GM23248 (cell line): ENCODE measurements at places on chromosomes 4 and X.

DNA sequence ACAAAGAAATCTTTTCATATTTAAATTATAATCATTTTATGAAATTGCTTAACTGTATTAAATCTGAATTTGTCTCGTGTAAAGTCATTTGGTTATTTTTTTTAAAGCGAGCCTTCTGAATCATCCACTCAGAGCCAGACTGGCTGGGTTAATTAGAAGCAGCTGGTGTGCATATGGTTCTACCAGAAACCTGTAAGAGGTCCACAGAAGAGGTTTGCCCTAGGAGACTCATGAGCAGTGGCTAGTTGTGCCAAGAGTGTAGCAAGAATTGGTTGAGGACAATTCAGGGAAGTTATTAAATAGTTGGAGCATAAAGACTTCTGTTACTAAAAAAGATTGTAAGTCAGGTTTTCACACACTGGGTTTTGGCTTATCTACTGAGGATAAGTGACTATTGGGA is 267.4 kb downstream of the IL1RAPL2 start:
- no peak overlapping the region for H3K4me3 ChIP-seq
- no peaks in the 10 kb centered on the region for H3K4me1 ChIP-seq
- no peak overlapping the region for H3K27ac ChIP-seq
- no peaks in the 10 kb centered on the region for H3K27me3 ChIP-seq

GRCh38 chrX:119784747-119785446 is 6.5 kb downstream of the RPL39 start:
- H3K27me3 ChIP-seq: no peaks in the 10 kb centered on the region
- no peak overlapping the region for H3K27ac ChIP-seq
- peaks cover 20% of the 10 kb centered on the region for H3K36me3 ChIP-seq
- no peak overlapping the region for H3K4me3 ChIP-seq
- H3K4me1 ChIP-seq: peaks cover 15% of the 10 kb centered on the region; the same call in 1 of the 2 replicates
- peak; percentile 35 for DNase-seq

GRCh38 chr4:187059021-187059420 is 335.4 kb upstream of the FAT1 start:
- no peak overlapping the region for H3K4me3 ChIP-seq
- no peak overlapping the region for H3K27ac ChIP-seq
- no peak for DNase-seq
- no peaks in the 10 kb centered on the region for H3K27me3 ChIP-seq
- no peaks in the 10 kb centered on the region for H3K4me1 ChIP-seq

- no peak overlapping the region for H3K27ac ChIP-seq
- no peaks in the 10 kb centered on the region for H3K36me3 ChIP-seq
- H3K27me3 ChIP-seq: no peaks in the 10 kb centered on the region
- peaks cover 14% of the 10 kb centered on the region; the same call in 1 of the 2 replicates for H3K4me1 ChIP-seq
- H3K4me3 ChIP-seq: no peak overlapping the region
Observed at GRCh38 chr4:3303923-3304710, 11.3 kb downstream of the RGS12 start.

DNA sequence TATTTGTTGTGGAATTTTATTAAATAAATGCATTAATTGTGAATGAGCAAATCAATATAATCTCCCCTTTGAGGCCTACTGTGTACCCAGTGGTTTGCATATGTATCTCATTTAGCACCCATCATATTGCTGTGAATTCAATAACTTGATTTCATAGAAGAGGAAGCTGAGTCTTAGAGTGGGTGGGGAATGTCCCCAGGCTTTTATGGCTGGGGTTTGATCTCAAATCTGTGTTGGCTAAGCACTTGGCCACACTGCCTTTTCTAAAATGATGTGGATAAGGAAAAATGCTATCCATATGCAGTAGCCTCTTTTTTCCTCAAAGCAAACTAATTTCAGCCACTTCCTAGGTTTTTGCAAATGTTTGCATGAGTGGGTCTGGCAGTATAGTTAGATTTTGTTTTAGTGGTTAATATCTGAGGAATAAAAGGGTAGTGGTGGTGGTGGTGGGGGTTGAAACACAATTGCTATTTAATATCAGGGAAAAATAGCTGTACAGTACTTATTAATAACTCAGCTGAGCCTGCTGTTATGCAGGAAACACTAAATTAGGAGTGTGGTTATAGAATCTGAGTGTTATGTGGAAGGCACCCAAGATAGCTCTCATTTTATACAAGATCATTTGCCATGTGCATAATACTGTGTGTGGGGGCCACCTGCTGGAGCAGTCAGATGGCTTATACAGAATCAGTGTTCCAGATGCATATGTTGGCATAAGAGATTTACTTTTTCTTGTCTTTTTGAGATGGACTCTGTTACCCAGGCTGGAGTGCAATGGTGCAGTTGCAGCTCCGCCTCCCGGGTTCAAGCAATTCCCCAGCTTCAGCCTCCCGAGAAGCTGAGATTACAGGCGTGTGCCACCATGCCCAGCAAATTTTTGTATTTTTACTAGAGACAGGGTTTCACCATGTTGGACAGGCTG is 108.0 kb downstream of the TMEM131L start:
- DNase-seq: peak; percentile 87
- H3K4me1 ChIP-seq: peaks cover 9% of the 10 kb centered on the region
- no peaks in the 10 kb centered on the region for H3K27me3 ChIP-seq
- no peaks in the 10 kb centered on the region for H3K36me3 ChIP-seq
- no peak overlapping the region for H3K4me3 ChIP-seq

DNA sequence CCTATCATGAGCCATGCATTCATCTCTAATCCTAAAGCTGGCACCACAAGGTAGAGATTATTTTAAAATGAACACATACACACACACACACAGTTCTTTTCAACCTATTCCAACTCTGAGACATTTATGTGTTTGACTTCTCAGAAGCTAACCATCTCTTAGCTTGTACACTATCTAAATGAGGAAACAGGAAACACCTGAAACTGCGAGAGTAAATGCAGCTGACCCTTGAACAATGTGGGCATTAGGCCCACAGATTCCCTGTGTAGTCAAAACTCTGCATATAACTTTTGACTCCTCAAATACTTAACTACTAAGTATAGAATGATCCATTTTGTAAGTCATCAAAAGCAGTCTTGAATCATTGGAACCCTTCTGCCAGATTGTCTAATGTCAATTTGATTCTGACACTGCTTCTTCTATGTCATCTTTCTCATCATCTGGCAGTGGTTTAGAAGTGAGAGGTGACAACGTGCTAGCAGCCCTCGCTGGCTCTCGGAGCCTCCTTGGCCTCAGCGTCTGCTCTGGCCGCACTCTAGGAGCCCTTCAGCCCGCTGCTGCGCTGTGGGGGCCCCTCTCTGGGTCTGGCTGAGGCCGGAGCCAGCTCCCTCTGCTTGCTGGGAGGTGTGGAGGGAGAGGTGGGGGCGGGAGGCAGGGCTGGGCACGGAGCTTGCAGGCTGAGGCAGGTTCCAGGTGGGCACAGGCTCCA is 21.4 kb upstream of the IL15 start:
- no peak for DNase-seq
- H3K27me3 ChIP-seq: no peaks in the 10 kb centered on the region
- no peak overlapping the region for H3K27ac ChIP-seq
- H3K4me3 ChIP-seq: no peak overlapping the region
- H3K36me3 ChIP-seq: no peaks in the 10 kb centered on the region
- no peaks in the 10 kb centered on the region for H3K4me1 ChIP-seq

DNA sequence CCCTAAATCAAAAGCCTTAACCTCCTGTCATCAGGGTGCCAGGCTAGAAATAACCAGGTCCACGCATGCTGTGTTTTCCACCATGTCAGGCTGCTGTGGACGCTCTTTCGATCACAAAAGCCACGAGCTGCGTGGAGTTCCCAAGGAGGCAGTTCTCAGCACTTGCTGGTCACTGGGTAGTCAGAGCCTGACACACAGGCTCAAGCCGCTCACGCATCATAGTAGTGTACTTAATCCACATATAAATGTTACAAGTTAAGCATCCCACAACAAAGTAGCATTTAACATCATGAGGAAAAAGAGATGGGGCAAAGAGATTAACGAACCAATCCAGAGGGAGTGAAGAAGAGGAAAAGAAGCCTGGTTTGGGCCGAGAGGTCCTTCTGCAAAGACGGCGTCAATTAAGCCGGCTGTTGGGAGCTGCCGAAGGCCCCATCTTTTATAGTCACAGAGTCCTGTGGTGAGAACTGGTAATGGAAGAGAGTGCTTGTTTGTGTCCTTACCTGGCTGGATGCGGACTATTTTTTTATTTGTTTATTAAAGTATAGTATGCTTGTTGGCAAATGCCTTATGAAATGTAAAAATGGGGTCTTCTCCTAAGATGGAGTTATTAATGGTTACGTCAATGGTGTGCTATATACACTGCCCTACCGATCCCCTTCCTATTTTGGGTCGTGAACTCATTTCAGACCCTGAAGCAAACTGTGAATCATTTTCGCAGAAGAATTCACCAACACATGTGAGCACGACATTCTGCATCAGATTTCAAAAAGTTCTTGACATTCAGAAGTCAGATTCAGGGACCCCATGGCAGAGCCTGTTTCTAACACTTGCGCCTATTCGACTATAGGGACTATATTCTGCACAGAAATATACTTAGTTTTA is 675 bp downstream of the PRIMPOL start:
- peak overlapping the region; percentile 86 for H3K27ac ChIP-seq
- peak; percentile 89 for DNase-seq
- no peaks in the 10 kb centered on the region for H3K27me3 ChIP-seq
- peak overlapping the region; percentile 82 for H3K4me3 ChIP-seq
- H3K4me1 ChIP-seq: peaks cover 34% of the 10 kb centered on the region

- H3K27me3 ChIP-seq: no peaks in the 10 kb centered on the region
- no peaks in the 10 kb centered on the region; the same call in 1 of the 2 replicates for H3K4me1 ChIP-seq
- no peaks in the 10 kb centered on the region for H3K36me3 ChIP-seq
- H3K27ac ChIP-seq: no peak overlapping the region
- peak; percentile 63 for DNase-seq
Observed at GRCh38 chrX:20372533-20372932, 105.8 kb upstream of the RPS6KA3 start.

- peaks cover 34% of the 10 kb centered on the region for H3K4me1 ChIP-seq
- H3K36me3 ChIP-seq: no peaks in the 10 kb centered on the region
- no peak overlapping the region for H3K27ac ChIP-seq
- DNase-seq: no peak
- no peak overlapping the region for H3K4me3 ChIP-seq
Observed at GRCh38 chr4:118915468-118915867, 26.8 kb downstream of the SYNPO2 start.

- no peaks in the 10 kb centered on the region for H3K27me3 ChIP-seq
- no peak overlapping the region for H3K27ac ChIP-seq
- no peaks in the 10 kb centered on the region for H3K4me1 ChIP-seq
- no peaks in the 10 kb centered on the region for H3K36me3 ChIP-seq
Observed at GRCh38 chr4:93263166-93263565, 565.4 kb upstream of the ATOH1 start.

DNA sequence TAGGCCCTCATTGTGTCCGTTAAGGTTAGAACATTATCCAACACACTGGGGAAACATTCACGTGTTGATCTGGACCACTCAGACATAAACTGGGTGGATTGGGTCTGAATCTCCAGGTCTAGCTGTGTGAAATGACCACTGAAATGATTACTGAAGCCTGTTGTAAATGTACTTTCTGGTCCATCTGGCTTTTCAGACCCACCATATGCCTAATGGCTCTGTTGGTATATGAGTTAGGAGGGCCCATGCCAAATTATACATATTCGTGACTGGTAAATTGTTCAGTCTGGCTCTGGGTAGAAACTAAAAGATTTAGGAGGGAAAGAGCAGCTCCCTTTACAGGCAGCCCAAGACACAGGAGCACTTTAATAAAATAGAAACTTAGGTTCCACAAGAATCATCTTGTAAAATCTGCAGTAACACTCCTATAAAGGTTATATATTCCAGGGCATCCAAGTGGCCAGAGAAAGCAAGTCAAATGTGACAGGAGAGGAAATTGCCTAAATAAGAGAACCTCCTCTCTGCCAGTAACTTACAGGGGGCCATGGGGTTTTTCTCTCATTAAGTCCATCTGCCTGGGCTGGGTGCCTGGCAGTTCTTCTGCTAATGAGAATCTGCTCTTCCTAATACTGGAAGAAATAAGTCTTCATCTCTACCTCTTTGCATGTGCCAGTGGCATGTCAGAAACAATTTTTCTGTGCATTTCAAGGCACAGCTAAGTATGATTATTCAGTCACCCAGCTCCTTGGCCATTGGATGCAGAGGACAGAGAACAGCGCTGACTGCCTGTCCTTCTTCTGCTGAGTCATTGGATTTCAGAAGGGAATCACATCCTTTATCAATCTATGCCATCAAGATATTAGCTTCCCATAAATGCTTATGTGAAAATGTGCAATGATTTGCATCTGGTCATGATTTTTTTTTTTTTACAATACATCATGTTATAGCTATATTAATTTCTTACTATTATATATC is 112.6 kb downstream of the GLRA2 start:
- H3K27me3 ChIP-seq: no peaks in the 10 kb centered on the region
- DNase-seq: no peak
- no peak overlapping the region for H3K4me3 ChIP-seq
- H3K4me1 ChIP-seq: no peaks in the 10 kb centered on the region
- no peaks in the 10 kb centered on the region for H3K36me3 ChIP-seq

DNA sequence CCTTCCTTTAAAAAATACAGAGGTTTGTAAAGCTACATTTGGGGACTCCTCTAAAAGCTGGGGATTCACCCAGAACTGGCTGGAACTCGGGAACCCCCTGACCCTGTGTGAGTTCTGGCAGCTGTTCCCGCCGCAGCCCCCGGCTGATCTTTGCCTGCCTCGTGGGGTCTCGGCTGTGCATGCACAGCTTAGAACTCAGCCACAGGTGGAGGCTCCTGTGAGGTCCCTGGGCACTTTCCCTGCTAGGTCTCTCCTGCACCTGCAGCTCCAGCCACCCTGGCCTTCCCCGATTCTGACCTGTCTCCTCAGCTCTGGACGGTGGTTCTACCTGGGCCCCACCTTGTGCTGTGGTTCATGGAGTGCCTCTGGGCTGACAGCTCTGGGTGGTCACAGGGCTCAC is 48.6 kb upstream of the HGFAC start:
- no peak for DNase-seq
- H3K27ac ChIP-seq: no peak overlapping the region
- no peaks in the 10 kb centered on the region for H3K27me3 ChIP-seq
- H3K4me1 ChIP-seq: peaks cover 21% of the 10 kb centered on the region
- no peaks in the 10 kb centered on the region for H3K36me3 ChIP-seq

GRCh38 chr4:26368685-26369084 is 47.9 kb downstream of the RBPJ start:
- DNase-seq: no peak
- H3K27me3 ChIP-seq: no peaks in the 10 kb centered on the region
- H3K4me3 ChIP-seq: no peak overlapping the region
- H3K27ac ChIP-seq: no peak overlapping the region
- H3K4me1 ChIP-seq: peaks cover 22% of the 10 kb centered on the region

DNA sequence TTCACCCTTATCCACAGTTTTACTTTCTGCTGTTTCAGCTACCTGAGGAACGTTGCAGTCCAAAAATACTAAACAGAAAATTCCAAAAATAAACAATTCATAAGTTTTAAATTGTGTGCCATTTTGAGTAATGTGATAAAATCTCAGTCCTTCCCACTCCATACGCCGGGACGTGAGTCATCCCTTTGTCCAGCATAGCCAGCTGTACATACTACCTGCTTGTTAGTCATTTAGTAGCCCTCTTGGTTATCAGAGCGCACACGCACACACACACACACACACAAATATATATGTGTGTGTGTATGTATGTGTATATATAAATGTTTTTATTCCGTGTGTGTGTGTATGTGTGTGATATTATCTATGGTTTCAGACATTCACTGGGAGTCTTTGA is 4.8 kb upstream of the CCSER1 start:
- H3K27me3 ChIP-seq: peaks cover 7% of the 10 kb centered on the region
- no peak overlapping the region for H3K27ac ChIP-seq
- no peaks in the 10 kb centered on the region for H3K4me1 ChIP-seq

GRCh38 chr4:139470997-139471665 is 17.2 kb downstream of the RAB33B start:
- DNase-seq: no peak
- H3K27ac ChIP-seq: no peak overlapping the region
- H3K4me3 ChIP-seq: no peak overlapping the region
- H3K27me3 ChIP-seq: no peaks in the 10 kb centered on the region
- no peaks in the 10 kb centered on the region for H3K4me1 ChIP-seq
- H3K36me3 ChIP-seq: peaks cover 17% of the 10 kb centered on the region

- no peaks in the 10 kb centered on the region for H3K27me3 ChIP-seq
- H3K4me3 ChIP-seq: no peak overlapping the region
- peaks cover 17% of the 10 kb centered on the region for H3K4me1 ChIP-seq
- no peak overlapping the region for H3K27ac ChIP-seq
Observed at GRCh38 chr4:69759189-69759604, 1.2 kb downstream of the SULT1B1 start.
